ENCODE measurements at places on chromosomes 5 and 9.

- DNase-seq, result peak; percentile 32
These were observed 78.3 kb downstream of the PARP8 start for GRCh38 chr5:50744776-50745175.

DNA sequence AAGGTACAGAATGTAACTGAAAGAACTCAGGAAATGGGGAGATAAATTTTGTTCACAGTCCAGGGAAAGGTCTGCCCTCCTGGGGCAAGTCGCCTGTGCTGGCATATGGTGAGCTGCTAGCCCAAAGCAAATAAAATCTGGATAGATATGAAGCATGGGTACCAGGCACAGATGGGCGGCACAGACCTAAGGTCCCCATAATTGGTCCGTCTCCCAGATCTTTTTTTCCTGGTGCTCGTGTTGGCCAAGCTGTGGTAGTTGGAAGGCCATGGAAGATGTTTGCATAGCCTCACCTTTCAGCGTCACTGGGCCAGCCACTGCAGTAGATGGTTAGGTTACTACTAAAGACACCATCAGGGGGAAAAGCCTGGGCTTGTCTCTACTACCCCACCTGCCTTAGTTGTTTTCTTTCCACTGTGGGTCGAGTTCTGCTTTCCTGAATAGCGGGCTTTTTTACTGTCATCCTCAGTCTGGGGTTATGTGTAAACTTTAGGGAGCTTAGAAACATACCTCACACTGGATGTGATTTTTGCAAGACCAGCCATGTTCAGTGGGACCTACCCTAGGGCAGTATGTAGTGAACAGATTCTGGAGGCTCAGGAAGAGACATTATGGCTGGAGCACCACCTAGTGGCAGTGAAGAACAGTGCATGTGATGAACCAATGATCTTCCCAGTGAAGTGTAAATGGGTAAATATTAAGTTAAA, 24.2 kb upstream of the GLRX start:
- DNase-seq, result peak; percentile 85

DNA sequence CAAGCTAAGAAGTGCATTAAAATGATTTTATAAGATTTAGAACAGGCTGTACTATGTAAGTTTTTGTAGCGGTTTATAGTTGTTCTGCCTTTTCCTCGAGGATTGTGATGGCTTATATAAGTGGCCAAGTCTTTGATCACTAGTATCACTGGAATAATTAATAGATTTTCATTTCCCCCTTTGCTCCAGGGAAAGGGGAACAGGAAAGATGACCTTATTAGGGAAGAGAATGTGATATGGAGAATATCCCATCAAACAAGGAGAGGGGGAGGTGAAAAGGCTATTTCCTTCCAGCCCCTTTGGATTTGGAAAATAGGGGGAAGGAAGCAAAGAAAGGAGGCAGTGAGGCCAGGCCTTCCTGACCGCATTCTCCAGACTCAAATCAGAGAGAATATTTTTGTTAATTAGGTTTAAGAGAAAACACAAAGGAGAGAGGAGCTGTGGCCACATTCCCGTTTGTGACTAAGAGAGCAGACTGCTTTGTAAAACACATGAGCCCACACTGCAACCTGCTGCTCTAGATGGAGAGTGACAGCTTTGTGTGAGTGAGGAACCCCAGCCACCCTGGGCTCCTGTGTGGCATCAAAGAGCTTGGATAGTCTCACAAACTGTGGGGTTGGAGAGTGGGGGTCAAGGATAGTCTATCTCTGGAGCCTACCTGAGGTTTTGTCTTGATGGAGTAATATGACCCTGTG, 359.5 kb downstream of the DTWD2 start:
- no peak for DNase-seq

- no peak for DNase-seq
These were observed 441.6 kb upstream of the WWC1 start for GRCh38 chr5:167849874-167850273.

DNA sequence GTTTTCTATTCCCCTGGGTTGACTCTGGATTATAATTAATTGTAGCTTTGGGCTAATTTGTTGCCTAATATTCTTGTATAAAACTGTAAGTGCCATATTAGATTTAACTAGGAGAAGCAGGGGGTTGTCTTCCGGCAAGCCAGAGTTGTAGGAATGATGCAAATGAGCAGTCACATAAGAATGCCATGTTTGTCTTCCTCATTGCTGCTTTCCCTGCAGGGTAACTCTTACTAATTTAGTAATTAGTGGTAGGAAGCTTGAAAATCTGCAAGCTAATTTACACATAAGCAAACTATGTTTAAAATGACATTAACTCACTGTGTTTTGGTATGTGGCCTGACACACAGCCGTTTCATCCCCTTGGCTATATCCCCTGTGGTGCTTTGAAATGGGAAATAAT, 527.8 kb downstream of the KCTD16 start:
- DNase-seq, result no peak

DNA sequence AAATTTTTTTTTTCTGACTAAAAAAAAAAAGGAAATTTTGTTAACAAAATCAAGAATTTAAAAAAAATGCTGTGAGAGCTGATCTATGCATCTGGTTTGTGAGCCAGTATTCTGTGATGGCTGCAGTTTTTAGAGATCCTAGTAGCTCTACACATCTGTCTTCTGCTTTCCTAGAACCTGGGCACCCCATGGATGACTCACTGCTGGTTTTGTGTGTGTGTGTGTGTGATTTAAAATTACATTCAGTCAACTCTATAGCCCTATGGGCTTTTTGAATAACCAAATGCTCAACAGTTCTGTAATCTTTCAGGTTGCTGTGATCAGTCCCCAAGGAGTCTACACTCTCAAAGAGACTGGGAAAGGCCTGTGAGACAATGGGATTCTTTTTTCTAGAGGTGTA, 2.5 kb upstream of the PSMD5 start:
- DNase-seq, result no peak

DNA sequence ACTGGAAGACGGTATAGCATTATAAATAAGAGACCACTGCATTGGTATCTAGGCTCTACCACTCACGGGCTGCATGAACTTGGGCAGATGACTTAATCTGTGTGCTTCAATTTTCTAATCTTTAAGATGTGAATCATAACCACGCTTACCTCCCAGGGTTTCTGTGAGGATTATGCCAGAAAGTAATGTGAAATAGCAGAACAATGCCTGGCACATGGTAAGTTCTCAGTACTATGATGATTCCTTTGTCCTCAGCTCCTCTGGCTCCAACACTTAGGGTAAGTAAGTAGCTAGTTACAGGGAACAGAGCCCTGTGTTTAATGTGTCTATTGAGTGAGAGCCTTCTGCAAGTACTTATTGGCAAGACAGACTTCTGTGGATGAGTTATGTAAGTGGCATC, 31.1 kb downstream of the POU4F3 start:
- no peak for DNase-seq

- peak; percentile 81 for DNase-seq
These were observed 58.4 kb upstream of the ALDH1A1 start for GRCh38 chr9:73011181-73011750.

GRCh38 chr5:85906460-85906859, 711.3 kb upstream of the COX7C start:
- no peak for DNase-seq
